H9 (cell line): ENCODE measurements at places on chromosomes 11 and 22. TPM values are rescaled to one million over a fixed set of nuclear protein-coding genes. Genes with fewer than 3 reads are reported as not detected.

Gene SCGB1A1
- not detected in 2 replicates for total RNA-seq

Gene BEST1
- 0.18 and 0.24 TPM in 2 replicates for total RNA-seq

Gene ZC3H7B
- total RNA-seq, result 67.0 and 69.3 TPM in 2 replicates

Gene GAL
- 65.2 and 67.5 TPM in 2 replicates for total RNA-seq

Gene TMA7B
- not detected in 2 replicates for total RNA-seq

Gene PANX1
- 37.4 and 37.5 TPM in 2 replicates for total RNA-seq

DNA sequence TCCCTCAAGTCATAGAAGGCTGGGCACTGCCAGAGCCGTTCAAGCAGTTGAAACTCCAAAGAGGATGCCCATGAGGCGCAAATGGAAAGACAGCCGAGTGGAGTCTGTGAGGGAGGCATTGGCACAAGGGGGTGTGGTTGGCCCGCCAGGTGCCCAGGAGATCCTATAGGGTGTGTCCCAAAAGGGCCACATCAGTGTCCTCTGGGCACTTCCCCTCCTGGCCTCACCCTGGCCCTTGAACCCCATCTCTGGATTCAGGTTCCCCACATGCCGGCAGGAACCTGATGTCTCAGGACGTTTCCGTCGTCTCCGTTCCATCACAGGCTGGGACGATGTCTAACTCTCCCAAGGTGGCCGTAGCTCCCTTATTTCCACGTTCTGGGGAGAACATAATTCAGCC lies 54.3 kb downstream of the SBF1 start:
- no peak for DNase-seq

GRCh38 chr11:86418917-86419316 lies 44.2 kb downstream of the CCDC81 start:
- DNase-seq, result no peak

DNA sequence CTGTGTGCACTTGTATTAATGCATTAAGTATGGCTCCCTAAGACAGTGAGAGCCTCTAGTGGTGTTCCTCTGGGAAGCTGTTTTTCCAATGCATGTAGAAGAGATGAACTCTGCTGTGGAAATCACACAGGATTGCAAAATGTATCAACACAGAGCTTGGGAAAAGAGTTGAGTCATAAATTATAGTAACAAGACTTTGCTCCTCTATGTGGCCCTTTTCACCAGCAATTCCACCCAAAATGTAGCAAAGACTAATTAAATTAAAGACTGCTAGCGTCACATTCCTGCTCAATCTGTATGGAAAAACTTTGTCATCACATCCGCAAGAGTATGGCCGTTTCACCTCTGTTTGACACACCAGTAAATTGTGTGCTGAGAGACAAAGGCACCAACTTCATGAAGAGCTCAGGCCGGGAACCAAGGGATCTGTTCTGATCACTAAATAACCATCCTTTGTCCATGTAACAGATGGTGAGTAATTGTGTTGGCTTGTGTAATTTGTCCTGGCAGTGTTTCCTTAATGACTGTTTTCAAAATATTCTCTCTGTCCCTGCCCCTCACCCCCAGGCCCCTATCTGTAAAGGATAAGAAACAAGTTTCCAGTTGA lies 209.2 kb upstream of the SORL1-AS1 start:
- no peak for DNase-seq

DNA sequence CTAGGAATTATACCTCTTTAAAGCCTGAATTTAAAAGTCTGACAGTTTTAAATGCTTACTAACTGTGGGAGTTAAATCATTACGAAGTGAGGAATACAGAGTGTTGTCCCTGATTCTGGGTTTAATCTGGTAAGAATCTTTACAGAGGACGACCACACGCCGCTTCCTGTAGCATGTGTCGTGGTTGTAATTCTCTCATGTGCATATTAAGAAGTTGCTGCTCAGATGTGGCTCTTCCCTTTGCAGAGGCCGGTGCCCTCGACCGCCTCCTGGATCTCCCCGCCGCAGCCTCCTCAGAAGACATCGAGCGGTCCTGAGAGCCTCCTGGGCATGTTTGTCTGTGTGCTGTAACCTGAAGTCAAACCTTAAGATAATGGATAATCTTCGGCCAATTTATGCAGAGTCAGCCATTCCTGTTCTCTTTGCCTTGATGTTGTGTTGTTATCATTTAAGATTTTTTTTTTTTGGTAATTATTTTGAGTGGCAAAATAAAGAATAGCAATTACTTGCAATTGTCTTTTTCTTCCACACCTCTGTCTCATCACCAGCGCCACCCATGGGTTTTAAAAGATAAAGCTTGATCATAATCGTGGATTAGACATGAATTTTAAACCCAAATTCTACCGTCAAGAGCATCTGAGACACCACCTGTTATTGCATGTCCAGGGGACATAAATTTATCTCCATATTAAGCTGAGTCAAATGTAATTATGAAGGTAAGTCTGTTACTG lies 6.5 kb downstream of the GAL start:
- peak; percentile 28 for DNase-seq

GRCh38 chr11:132607575-132607974 lies 924.7 kb downstream of the OPCML start:
- no peak for DNase-seq

- no peak for DNase-seq
Measured at GRCh38 chr11:1224111-1224490, 1.2 kb downstream of the MUC5B start.

DNA sequence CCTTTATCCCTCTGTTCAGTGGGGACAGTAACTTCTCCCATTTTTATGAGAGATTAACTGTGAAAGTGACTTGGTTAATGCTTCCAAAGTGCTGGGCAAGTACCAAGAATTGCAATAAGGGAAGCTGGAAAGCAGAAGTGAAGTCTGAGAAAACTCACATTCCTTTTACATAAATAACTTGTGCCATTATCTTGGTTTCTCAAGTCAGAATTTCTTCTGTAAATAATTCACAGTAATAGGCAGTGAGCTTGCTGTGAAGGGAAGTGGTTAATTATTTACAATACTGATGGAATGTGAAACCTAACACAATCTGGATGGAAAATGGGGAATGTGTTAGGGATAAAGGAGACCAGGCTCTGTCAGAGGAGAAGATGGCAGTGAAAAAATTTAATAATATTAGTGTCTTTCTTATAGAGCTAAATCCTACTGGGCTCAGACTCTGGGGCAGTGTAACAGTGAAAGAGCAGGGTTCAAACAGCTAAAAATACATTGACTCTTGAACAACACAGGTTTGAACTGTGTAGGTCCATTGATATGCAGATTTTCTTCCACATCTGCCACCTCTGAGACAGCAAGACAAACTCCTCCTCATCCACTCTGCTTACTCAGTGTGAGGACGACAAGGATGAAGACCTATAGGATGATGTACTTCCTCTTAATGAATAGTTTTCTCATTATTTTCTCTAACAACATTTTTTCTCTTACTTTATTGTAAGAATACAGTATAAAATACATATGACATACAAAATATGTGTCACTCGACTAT lies 251.5 kb upstream of the ISX start:
- no peak for DNase-seq

DNA sequence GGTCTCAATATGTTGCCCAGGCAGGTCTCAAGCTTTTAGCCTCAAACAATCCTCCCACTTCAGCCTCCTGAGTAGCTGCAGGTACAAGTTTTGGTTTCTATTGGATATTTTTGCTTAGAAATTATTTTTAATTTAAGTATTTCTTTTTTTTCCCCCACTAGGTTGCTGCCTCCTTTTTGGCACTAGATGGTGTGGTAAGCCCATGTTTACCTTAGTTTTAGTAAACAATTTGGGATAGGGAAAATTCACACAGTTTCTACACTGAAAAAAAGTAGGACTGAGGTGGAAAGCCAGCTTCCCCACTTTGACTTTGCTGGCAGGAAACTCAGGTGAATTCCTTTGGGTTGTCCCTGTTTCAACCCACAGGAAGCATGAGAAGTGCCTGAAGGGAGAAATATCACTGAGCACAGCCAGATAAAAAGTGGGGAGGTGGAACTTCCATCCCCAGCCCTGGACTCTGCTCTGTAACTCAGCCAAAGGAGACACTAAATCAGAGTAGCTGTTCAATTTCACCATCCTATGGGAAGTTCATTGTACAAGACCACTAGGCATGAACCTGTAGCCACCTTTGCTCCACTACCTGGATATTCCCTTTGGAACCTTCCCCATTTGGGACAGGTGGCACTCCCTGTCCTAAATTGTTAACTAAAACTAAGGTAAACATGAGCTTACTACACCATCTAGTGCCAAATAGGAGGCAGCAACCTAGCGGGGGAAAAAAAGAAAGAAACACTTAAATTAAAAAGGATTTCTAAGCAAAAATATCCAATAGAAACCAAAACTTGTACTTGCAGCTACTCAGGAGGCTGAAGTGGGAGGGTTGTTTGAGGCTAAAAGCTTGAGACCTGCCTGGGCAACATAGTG lies 154.4 kb upstream of the FAT3 start:
- DNase-seq, result no peak

DNA sequence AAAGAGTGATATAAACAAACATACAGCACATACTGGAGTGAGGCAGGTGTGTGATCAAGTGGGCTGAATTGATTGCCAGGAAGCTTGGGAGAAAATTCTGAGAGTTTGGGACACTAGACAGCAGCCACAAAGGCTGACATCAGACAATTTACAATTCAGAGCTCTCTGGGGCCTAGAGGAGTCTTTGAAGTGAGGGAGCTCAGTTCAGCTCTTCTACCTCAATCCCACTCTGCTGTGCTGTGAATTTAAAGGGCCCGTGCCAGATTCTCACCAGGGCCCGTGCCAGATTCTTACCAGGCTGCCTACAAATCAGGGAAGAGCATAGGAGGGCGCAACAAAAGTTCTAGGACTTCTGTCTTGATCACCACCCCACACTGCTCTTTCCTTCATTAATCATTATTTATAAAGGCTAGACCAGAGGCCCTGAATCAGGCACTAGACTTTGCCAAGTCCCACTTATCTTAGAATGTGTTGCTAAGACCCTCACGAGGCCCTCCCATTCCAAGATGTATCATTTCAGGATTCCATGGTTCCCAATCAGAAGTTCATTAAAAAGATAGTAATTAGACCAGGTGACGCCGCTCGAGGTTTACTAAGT lies 112.4 kb downstream of the KIRREL3 start:
- DNase-seq, result no peak

DNA sequence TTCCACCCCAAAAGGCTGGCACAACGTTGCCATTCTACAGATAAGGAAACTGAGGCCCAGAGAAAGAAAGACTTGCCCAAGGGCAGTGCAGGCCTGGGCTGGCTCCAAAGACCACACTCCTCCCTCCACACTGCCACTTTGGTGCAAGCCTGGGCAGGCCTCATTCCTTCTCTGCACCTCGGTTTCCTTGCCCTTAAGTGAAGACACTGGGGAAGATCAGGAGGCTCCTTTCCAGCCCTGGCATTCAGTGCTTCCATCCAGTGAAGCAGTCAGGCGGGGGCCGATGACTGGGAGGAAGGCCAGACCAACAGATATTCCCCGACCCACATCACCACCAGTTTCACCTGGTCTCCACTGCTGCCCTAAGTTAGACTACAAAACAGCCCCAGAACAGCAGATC lies 18.3 kb upstream of the TCF20 start:
- no peak for DNase-seq

DNA sequence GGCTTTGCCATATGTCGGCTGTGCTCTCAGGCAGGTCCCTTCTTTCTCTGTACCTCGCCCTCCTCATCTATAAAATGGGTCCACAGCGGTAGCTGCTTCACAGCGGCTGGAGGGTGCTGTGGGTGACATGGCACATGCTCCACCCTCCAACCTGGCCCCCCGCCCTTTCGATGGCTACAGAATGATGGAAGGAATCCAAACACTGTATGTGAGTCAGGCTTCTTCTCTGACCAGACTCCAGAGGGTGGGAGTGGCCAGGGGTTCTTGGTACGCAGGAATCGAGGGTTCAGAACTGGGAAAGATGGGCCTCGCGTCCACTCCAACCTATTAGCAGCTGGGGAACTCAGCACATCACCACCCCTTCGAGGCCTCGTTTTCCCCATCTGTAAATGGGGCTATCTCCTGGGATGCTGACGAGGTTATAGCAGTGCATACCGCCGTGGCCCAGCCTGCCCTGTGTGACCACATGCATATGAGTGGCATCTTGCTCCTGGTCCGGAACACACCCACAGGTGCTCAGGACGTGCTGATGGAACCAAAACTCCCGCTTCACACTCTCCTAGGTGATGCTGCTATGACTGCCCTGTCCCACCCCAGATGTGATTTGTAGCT lies 26.4 kb downstream of the MN1 start:
- DNase-seq, result no peak

- no peak for DNase-seq
Measured at GRCh38 chr11:102240502-102240901, 76.8 kb upstream of the BIRC3 start.

DNA sequence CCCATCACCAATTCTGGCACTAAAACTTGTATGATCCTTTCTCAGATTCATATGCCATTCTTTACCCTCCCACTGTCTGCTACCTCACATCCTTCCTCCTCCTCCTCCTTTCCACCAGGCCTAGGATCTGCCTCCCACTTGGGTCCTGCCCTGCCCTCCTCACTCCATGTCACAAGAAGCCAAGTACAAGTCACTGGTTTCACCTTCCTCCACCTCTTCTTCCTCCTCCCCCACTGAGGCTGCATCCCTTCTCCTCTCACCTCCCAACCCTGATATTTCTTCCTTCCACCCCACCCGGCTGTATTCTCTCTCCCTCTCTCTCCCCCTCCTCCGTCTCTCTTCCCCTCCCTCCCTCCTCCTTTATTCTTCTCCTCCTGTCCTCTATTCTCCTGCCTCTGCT lies 46.6 kb downstream of the LARGE1 start:
- no peak for DNase-seq

GRCh38 chr22:36921309-36922104 lies 8.1 kb downstream of the CSF2RB start:
- no peak for DNase-seq

DNA sequence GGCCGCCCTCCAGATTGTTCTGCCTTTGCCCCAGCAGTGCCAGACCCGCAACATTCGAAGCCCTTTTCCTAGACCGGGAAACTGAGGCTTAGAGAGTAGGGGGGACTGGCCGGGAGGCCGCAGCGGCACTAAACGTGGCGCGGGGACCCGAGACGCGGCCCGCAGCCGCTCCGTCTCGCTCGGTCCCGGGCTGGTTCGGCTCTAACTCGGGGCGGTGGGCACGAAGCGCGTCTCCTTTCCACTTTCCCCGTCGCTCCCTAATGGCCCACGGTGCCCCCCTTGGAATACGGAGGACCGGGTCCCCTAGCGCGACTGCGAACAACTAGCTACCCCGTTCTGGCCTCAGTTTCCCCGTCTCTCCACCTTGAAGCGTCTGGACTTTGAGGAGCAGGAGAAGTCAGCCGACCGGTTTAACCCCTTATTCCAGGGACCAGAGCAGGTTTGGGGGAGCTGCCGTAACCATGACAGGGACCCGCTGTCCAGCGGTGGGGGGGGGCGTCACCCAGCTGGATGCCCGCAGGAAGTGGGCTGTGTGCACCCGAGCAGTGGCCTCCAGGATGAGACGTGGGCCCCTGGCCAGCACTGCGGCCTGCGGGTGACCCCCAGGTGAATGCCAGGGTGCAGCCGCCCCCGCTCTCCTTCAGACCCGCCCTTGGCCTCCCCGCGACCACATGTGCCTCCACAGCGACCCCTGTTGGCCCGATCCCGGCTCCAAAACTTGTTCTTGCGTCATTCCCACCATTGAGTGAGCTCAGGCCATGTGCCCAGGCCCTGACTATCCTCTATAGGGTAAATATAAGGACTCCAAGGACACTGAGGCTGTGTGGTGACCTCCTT lies 1.1 kb downstream of the CDC42EP1 start:
- peak; percentile 89 for DNase-seq
